ENCODE measurements at places on chromosomes 13 and 19.

DNA sequence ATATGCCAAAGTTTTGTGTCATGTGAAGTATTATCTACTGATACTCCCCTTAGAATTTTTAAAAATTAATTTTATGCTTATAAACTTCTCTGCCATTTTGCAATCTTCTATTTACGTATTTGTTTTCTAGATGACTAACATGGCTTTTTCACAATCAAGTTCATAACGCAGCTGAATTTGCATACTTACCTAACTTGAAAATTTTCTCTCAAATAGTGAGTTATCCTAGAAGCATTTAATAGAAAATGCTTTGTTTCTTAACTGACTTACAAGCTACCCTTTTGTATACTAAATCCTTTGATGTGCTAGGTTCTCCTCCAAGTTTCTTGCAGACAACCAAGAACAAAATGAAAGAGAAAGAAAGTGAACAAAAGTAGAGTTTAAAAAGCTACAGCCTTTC is 683.5 kb downstream of the LIG4 start:
- DNase-seq: no peak

DNA sequence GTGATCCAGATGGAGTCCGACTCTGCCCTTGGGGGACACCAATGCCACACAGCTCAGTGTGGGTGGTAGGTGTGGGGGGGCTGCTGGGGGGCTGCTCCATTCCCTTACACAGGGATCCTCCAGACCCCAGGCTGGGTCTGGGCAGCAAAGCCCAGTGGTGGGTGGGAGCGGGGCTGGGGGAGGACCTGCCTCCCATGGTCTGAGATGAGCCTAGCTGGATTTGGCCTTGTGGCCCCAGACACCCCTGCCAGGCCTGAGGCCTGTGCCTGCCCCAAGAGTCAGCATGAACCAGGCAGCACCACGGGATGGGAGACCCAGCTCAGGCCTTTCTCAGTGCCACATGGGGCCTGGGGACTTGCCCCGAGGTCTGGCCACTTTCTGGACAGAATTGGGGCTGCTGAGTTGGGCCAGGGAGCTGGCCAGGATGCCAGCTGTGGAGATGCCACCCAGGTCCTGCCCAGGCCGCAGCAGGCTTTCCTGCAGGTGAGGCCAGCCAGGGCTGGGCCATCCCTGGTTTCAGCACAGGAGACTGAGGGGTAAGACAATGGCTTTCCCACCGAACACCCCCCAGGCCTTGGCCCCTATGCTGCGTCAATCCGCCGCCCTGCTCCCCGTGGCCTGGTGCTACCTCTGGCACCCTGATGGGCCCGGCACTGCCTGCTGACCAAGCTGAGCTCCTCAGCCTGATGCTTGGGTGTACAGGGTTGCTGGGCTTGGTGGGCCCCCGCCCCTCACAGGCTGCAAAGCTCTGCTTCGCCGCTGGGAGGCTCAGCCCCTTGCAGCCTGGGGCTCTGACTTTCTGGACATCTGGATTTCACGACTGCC is 24.2 kb downstream of the CEBPG start:
- no peak for DNase-seq

- DNase-seq: no peak
These were observed 26.2 kb upstream of the SLITRK6 start for GRCh38 chr13:85825454-85825853.

GRCh38 chr13:85497652-85498051 is 301.6 kb downstream of the SLITRK6 start:
- DNase-seq: no peak

GRCh38 chr19:3603121-3603811 is 3.4 kb downstream of the TBXA2R start:
- no peak for DNase-seq

DNA sequence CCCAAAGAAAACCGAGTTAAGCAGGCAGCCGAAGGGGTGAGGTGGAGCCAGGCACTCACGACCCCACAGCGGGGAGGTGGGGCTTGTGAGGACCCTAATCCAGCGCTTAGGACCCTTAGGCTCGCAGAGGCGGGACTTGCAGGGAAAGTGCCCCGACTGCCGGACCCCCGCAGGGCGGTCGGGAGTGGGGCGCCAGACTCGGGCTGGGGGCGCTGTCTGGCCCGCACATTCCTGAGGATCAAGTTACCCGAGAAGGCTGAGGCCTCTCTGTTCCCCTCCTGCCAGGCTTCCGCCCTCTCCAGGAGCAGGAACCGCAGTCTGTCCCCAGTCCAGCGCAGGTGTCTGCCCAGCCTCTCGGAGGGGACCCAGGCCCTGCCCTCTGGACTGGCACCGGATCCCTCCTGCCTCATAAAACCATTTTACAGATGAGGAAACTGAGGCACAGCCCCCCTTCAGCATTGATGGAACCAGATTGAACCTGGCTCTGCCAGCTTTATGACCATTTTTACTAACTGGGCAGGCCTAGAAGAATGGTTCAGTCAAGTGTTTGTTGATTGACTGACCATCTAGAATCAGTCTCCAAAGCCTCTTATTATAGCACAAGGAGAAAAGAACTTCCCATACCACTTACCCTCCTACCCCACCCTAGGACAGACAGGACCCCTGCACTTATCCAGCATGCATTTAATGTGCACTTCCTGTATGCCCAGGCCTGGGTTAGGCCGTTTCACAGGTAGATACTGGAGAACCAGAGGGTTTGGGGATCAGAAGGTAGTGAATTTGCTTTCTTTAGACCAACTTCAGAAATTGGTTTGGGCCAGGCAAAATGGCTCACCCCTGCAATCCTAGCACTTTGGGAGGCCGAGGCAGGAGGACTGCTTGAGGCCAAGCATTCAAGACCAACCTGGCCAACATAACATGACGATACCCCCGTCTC is 6.7 kb upstream of the JUND start:
- no peak for DNase-seq

- DNase-seq: peak; percentile 53
These were observed 10.6 kb downstream of the URI1 start for GRCh38 chr19:29952646-29953045.

- no peak for DNase-seq
These were observed 39.7 kb upstream of the RXFP2 start for GRCh38 chr13:31699650-31700049.

GRCh38 chr19:51994048-51994644 is 7.5 kb upstream of the ZNF350 start:
- no peak for DNase-seq

DNA sequence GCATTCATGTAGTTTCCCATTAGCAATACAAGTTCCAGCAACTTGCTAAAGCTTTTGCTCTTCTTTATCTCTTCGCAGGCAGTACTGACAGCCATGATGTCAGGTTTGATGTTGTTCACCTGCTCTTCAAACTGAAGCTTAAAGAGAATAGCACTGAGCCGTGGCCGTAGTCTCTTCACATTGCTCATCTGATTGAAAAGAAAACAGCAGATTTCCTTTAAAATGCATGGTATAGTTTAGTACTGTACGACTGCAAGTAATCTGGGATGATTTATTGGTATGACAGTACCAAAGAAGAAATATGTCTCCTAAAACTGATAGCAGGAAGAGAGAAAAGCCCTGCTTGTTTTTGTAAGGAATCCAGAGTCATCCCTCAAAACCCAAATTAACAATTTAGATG is 284.4 kb downstream of the DIAPH3 start:
- no peak for DNase-seq

GRCh38 chr13:35984287-35984686 is 146.9 kb downstream of the DCLK1 start:
- DNase-seq: no peak

DNA sequence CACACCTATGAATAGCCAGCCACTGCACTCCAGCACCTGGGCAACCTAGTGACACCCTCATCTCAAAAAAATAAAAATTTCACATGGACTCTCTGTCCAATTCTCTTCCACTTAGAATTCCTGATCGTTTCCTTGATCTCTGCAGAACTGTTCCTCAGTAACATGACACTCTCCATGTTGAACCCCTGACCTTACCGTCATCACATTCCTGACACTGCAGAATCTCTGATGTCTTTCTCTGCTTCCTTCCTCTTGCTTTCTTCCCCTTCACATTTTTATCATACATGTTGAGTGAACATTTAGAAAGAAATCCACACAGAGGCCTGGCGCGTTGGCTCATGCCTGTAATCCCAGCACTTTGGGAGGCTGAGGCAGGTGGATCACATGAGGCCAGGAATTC is 15.0 kb downstream of the ZNF114 start:
- DNase-seq: no peak

DNA sequence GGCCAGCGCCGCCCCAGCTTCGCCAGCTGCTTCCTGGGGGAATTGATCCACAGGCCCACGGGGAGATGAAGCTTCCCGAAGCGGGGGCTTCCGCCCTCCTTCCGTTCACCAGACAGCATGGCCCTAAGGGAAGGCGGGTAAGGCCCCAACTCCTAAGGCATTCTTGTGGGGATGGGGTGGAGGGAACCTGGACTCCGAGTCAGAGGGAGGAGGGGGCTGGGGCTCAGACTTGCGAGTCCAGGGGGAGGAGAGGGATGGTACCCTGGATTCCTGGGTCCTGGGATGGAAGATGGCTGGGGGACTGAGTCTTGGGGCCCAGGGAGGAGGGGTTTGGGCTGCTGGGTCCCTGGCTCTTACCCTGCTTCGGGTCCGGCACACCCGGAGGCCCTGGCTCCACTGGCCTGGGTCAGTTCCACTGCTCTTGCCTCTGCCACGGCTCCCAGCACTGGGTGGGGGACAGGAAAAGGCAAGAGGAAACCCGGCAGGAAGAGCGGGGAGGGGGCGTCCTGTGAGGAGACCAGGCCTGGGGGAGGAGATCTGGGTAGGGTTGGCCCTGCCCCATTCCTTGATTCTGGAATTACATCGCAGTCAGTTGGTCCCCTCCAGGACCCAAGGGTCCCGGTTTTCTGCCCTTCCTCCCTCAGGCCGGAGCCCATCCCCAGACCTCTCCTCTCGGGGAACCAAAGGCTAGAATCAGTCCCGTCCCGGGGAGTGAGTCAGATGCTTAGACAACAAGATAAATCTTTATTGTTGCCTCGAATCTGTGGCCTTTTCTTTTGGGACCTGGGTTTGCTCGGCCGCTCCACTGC is at the start of gene RASIP1:
Gene RASIP1 (minus strand): TSS at position 447 of the 809 bp plus-strand sequence. CDS start 328 bp downstream, at position 119.
- DNase-seq: no peak

DNA sequence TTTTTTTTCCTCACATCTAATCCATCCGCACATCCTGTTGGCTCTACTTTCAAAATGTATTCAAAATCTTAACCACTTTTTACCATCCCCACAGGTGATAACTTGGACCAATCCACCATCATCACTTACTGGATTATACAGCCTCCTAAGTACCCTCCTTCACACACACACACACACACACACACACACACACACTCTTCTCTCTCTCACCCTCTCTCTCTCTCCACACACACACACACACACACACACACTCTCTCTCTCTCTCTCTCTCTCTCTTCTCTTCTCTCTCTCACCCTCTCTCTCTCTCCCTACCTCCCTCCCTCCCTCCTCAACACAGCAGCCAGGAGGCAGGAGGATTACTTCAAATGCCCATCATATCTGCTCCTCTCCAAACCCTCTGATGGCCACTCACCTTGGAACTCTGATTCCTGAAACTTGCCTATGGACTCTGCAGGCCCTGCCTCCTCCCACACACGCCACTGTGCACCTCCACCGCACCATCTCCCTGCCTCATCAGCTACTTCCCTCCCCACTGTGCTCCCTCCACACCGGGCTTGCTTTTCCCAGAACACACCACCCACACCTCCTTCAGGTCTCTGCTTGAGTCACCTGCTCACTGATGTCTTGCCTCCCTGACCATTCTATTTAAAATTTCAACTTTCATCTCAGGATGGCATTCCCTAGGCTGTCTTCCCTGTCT is 39.7 kb downstream of the RCBTB2 start:
- no peak for DNase-seq

DNA sequence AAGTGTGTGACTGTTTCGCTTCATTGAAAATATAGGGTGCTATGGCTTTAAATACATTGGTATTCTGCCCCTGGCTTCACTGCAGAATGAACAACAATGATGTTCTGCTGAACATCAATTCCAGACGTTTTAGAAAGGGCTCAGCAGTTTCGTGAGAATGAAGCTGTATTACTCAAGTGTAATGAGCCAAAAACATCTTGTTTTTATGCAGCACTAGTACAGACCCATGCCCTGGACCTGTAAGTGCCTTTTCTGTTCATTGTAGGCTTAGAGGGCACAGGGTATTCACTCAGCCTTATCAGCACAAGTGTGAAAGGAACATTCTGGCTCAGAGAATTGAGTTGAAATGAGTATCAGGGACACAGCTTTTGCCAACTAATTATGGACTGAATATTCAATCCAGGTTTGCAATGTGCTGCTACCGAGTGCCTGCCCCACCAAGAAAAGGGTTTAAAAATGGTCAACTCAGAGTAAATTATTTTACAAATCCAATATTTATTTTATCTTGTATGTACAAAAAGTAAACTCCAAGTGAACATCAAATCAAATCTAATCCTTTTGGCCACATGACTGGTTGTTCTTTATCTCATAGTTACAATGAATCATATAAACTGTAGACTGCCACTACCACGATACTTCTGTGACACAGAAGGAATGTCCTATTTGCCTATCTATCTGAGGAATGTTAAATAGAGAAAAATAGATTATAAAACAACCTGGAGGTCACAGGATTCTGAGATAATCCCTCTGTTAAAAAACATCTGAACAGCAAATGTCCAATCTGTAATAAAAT is 362.8 kb downstream of the NALCN start:
- no peak for DNase-seq

DNA sequence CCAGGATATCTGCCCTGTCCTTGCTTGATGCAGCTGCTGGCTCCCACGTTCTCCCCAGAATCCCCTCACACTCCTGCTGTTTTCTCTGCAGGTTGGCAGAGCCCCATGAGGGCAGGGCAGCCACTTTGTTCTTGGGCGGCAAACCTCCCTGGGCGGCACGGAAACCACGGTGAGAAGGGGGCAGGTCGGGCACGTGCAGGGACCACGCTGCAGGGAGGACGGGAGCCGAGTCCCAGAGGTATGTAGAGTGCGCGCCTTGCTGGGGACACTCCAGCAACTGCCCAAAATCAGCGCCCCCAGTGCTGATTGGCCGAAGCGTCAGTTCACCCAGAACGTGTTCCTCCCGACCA is 30.3 kb upstream of the MIER2 start:
- DNase-seq: no peak

GRCh38 chr19:2089727-2090053 is 6.4 kb downstream of the MOB3A start:
- DNase-seq: no peak

DNA sequence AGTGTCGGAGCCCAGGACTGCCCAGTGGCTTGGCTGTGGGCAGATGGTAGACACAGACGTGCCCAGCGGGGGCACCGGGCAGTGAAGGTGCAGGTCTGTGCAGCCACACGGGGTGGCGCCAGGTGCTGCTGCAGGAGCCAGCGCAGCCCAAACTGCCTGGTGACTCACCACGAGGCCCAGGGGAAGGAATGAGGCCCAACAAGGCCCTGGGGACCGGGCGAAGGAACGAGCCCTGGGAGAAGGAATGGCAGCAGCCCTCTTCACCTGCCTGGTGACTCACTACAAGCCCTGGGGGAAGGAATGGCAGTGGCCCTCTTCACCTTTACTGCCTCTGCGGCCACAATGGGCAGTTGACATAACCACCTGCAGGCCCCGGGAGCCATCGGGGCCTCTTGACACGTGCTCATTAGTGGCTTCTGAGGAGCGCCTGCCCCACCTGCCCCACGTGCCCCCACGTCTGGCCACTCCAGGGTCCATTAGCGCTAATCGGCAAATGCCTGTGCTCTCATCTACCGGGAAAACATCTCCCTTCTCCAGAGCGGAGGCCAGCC is 9.3 kb downstream of the MED16 start:
- DNase-seq: no peak

All from inflammatory macrophage treated with lipopolysaccharide for 4 hours (primary cell).